CD4-positive, alpha-beta T cell treated with Interferon gamma for 1 hour (primary cell): ENCODE measurements at places on chromosomes 7 and 10.

DNA sequence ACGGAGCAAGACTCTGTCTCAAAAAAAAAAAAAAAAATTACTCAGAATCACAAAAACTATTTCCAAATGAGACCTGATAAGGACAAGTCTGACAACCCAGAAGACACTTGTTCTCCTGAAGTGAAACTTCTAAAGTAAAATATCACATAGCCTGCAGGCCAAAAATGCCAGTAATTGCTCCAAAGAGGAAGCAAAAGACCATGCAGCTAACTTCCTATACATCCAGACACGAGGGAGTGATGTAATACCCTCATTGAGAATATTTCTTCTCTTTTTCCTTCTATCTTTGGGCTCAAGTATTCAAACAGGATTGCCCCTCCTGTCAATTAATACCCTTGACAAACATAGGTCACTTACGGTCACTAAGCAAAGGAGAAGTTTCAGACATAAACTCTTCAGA lies 31.2 kb downstream of the ARMH3 start:
- DNase-seq: no peak

DNA sequence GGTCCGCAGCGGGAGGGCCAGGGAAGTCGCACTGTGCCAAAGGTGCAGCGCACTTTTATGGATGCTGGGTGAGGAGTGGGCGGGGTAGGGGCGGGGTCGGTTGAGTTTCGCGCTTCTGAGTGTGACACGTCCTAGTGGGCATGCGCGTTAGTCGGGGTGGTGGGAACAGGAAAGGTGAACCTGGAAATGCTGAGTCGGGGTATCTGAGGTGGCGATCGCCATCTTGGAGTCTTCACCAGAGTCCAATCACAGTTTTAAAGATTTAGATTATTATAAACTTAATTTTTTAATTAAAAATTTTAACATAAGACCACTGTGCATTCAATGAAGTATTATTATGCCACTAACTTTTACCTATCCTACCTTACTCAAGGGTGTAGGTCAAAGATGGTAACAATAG lies 45.7 kb downstream of the ZNF138 start:
- DNase-seq: no peak

DNA sequence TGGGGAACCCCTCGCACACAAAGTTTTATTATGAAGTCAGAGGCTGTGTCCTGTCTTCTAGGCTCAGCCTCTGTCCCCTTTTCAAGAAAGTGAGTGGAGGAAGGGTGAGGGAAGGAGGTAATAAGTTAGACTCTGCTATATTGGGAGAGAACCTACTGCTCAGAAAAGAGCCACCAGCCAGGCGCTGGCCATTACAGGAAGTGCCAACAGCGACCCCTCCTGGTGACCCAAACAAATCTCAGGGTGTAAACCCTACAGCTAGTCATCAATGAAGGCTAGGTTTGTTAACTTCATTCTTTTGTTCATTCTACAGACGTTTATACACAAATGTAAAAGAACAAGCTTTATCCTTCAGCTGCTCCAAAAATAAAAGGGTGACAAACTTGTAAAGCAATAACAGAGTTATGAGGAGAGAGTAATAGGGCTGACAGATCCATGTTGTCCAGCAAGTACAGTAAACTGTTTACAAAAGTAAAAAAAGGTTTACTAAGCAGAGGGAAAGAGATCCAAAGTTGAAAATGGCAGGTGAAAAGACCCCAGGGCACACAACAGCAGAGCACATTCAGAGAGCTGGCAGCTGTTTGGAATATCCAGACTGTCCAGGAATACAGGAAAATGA lies 82.7 kb downstream of the FAM204A start:
- no peak for DNase-seq

DNA sequence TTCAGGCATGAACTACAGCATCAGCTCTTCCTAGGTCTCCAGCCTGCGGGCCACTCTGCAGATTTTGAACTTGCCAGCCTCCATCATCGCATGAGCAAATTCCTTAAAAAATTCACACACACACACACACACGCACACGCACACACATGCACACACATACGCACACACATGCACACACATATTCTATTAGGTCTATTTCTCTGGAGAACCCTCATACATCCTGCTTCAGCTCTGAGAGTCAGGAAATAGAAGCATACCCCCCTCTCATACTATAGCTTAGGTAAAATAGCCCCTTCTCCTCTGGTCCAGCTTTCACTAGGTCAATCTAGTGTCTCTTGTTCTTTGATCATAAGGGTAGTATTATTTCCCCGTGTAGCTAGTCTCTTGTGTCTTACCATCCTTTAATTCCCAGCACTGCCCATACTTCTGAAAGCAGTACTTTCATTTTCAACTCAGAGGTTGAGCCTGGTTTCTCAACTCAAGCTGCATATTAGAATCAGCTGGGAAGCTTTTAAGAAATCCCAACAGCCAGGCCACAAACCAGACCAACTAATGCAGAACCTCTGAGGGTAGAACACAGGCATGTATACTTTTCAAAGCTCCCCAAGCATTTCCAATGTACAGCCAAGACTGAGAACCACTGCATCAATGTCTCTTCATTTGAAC lies 30.9 kb upstream of the ITGB8 start:
- no peak for DNase-seq

DNA sequence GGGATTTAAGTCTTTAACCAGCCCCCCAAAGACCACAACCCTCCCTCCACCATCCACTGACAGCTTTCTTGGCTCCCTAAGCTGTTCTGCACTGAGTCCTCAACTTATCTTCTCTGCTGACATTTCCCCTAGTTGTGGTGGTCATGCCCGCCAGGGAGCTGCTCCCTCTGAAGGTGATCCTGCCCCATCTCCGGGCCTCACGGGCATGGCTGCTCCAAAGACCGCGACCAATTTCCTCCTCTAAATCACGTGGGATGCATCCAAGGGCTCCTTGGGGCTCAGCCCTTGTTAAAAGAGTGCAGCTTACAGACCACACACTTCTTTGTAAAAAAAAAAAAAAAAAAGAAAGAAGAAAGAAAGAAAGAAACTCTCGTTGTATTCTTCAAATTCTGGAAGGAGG lies 27.1 kb upstream of the KLF6 start:
- no peak for DNase-seq

- DNase-seq: no peak
Measured at GRCh38 chr10:77638321-77639101, 903 bp upstream of the KCNMA1 start.

DNA sequence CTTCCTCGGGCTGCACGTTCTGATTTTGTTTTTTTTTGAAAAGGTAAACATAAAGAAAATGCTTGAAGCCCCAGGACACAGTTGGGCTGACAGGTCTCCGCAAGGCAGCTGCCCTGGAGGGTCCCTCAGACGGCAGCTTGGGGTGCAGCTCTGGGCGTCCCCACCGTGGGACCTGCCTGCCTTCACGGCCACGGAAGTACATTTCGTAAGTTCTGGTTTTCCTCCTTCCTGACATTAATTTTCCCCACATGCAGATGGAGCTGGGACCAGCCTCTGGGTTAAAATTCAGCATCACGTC lies 491.0 kb downstream of the DNAJB6 start:
- DNase-seq: no peak

DNA sequence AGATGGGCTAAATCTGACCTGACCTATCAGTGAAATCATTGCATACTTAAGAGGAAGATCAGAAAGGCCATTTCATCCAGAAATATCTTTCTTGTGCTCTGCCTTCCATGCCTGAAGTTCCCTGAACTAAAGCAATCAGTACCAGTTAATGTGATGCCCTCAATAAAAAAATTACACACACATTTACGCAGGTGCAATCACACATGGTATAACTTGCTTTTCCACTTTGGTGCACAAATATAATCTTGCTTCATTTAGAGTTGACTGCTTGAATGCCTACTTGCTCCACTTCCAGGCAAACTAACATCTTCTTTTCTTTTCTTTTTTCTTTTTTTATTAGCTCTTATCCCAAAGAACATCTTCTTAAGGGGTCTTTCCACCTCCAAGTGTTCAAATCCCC lies 58.3 kb upstream of the KIF5B start:
- no peak for DNase-seq

GRCh38 chr7:133139350-133139749 lies 57.5 kb upstream of the CHCHD3 start:
- no peak for DNase-seq

- DNase-seq: no peak
Measured at GRCh38 chr7:30104157-30104556, 30.6 kb upstream of the MTURN start.

GRCh38 chr10:103761075-103761920 lies 94.1 kb downstream of the SH3PXD2A start:
- no peak for DNase-seq

- DNase-seq: no peak
Measured at GRCh38 chr7:19009241-19009935, 108.0 kb downstream of the TWIST1 start.

- peak; percentile 67 for DNase-seq
Measured at GRCh38 chr7:87599336-87599735, 1.3 kb downstream of the ABCB1 start.

- no peak for DNase-seq
Measured at GRCh38 chr7:135197343-135197742, 14.0 kb downstream of the WDR91 start.

DNA sequence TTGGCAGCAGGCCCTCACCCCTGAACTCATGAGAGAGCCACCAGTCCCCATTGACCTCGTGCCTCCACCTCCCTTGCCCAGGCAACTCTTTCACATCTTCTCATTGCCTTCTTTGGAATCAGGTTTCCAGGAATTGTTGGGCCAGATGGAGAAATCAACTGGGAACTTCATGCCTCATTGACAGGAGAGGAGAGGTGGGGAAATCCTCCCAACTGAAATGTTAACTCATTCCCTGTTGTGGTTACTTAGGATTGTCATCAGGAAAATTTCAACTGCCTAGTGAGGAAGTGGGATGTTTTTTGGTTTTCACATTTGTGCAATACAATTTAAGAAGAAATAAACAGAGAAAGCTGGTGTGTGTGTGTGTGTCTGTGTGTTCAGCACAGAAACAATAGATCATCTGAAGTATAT lies 106.6 kb upstream of the INHBA start:
- no peak for DNase-seq

DNA sequence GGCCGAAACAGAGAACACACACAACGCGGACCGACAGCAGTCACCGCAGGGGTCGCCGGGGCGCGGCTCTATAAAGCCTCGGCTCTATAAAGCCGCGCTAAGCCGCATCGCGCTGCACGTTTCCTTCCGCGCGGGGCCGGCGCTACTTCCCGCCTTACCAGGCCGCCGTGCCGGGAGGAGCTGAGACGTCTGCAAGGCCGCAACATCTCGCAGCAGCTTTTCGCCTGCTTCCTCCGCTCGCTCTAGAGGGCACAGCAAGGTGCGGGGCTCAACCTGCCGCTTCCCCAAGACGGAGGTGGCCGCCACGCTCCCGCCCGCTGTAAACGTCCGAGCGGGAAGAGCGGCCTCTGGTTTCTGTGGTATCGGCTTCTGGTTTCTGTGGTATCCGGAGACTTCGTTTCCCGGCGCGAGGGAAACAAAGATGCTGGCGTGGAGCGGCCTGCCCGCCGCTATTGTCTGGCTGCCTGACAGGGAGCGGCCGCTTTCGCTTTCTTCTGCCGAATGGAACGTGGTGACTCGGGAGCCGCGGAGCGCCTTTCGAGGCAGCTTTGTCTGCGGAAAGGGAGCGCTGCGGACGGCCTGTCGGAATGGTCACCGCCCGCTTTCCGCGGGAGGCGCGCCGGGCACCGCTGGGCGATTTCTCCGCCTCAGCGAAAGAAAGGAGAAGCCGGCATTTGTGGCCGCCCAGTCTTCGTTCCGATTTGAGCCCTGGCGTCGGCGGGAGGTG lies 91.8 kb downstream of the SPAG6 start:
- DNase-seq: peak; percentile 93
